ENCODE measurements at places on chromosomes 1 and 21.

DNA sequence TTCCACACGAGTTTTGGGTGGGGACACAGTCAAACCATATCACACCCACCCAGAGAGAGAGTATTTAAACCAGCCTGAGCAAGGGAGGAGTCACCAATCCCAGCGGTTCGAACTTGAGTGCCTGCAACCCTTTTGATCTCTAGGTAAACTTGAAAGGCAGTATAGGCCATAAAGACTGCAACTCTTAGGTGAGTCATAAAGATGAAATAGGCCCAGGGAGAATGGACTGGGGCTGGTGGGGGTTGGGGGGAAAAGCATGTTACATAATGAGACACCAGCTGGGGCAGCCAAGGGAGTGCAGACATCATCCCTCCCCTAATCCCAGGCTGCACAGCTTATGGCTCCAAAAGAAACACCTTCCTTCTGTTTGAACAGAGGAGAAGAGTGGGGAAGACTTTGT lies 99.8 kb upstream of the LHX8 start:
- DNase-seq = no peak

DNA sequence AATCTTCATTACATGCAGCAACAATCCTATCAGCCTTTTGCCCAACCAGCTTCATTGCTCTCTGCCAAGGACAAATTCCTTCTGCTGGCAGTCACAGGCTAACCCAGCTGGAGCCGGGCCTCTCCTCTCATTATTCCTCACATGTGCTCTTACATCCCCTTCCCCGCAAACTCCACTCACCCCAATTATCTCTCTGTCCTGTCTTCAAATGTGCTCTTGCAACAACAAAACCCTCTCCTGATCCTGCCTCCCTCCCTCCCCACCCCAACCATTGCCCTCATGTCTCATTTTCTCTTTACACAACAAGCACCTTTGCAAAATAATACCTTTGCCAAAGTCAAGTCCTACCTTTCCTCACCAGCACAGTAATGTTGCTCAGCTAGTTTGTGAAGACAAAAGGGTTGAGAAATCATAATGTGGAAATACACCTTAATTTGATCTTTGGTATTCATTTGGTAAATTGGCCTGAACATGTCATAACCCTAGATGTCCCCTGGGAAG lies 36.0 kb upstream of the DHCR24 start:
- DNase-seq = no peak

- no peak for DNase-seq
Measured at GRCh38 chr1:226697151-226697928, 41.7 kb downstream of the ITPKB start.

DNA sequence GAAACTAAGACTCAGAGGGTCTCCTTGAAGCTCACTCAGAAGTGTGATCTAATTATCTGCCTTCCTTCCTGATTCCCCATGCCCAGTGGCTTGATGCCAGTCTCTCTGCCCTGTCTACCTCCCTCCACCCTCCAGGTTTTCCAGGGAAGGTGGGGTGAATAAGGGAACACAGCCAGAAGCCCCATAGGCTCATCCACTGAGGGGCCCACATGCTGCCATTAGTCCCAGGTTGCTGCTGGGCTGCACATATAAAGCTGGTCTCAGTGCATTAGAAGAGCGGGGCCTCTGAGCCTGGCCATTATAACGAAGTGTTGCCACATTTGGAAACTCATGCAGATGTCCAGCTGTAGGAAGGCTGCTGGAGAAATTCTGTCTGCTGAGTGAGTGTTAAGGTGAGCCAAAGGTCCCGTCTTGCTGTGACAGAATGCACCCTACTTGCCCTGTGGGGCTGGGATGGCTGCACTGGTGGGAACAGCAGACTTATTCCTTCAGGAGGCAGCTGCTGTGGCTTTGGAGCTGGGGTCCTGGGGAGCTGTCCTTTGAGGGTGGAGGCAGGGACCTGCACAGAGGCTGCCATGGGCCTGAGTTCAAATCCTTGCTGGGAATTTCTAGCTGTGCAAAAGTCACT lies 2.9 kb downstream of the ADORA1 start:
- DNase-seq = no peak

DNA sequence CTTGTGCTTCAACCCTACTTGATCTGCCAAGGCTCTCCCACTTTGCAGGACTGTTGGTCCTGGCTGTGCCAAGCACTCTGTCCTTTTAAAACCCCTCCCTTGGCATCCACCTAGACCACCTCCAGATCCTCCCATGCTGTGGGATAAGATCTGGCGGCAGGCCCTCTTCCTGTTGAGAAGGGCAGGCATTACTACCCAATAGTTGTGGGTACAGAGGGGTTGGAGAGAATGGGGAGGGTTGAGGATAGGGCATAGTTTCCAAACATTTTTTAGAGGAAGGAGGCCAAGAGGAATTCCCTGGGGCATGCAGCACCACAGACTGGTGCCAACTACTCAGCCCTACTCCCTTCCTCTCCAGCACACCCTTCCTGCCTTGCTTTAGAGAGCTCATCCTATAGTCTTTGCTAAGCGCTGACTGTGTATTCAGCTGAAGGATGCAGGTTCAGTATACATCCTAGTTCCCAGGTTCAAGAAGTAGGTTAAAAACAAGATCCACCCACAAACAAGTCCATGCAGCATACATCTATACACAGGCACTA lies 70.7 kb downstream of the TRABD2B start:
- no peak for DNase-seq

- no peak for DNase-seq
Measured at GRCh38 chr1:143661418-143662101, 310.2 kb downstream of the FAM72C start.

DNA sequence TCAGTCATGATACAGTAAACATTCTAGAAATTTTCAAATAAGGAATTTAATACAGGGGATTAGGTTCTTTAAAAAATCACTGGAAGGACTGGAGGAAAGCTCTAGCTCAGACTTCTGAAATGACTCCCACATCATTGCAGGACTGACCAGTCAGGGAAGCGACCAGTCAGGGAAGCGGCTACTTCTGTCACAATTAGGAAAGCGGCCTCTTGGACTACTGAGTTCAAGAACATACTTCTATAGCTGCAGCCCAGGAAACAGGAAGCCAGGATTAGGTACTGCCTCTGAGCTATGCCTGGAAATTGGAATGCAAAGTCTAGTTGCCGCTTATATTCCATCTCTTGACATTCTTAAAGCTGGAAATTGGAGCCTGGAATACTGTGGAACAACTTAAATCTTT lies 45.5 kb downstream of the USP25 start:
- DNase-seq = no peak

GRCh38 chr1:210378736-210379135 lies 50.0 kb downstream of the HHAT start:
- no peak for DNase-seq

- no peak for DNase-seq
Measured at GRCh38 chr1:215022741-215023141, 59.8 kb upstream of the KCNK2 start.

GRCh38 chr1:7538849-7539768 lies 232.0 kb upstream of the VAMP3 start:
- no peak for DNase-seq

GRCh38 chr1:86552376-86552775 lies 5.5 kb downstream of the CLCA4 start:
- no peak for DNase-seq

DNA sequence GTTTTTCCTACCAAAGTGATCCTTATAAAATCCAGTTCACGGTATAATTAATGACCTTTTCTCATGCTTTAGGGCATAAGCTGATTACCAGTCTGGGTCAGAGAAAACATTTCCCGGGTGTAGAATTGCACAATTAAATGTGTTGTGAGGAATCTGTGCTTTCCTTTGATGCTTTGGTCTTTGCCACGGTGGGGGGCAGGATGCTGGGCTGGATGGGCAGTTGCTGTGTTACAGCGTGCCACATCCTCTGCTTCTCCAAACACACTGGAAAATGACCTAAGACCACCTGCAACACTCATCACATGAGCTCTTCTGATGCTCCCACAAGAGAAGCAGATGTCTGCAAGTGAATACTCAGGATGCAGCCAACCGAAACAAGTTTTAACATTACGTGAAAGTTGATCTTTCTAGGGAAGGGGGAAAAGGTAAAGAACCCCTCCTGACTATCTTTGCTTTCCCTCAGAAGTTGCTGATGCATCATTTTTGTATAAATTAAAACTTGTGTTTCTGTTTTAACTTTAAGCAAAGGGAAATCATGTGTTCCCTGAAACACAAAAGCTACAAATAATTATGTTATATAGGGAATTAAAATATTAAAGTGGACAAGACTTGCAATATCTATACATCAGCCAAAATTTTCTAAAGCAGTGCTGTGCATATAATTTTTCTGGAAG lies 515.3 kb upstream of the NR5A2 start:
- no peak for DNase-seq

GRCh38 chr21:45577801-45578175 lies 35.5 kb upstream of the SLC19A1 start:
- DNase-seq = no peak

DNA sequence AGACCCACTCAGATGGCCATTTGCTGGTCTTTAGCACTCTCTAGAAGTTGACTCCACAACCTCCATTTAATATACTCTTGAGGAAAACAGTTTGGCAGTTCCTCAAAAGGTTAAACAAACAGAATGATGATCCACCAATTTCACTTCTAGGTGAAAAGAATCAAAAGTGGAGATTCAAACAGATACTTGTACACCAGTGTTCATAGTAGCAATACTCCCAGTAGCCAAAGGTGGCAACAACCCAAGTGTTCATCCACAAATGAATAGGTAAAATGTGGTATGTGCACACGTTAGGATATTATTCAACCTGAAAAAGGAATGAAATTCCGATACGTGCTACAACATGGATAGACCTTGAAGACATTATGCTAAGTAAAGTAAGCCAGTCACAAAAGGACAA lies 6.3 kb downstream of the PRCC start:
- DNase-seq = no peak
